ENCODE measurements at places on chromosomes 4 and X.

- no peak overlapping the region for H3K27ac ChIP-seq
- H3K36me3 ChIP-seq = no peaks in the 10 kb centered on the region
- no peak overlapping the region for H3K4me3 ChIP-seq
Observed at GRCh38 chrX:17475449-17476217, 100.6 kb downstream of the NHS start.

DNA sequence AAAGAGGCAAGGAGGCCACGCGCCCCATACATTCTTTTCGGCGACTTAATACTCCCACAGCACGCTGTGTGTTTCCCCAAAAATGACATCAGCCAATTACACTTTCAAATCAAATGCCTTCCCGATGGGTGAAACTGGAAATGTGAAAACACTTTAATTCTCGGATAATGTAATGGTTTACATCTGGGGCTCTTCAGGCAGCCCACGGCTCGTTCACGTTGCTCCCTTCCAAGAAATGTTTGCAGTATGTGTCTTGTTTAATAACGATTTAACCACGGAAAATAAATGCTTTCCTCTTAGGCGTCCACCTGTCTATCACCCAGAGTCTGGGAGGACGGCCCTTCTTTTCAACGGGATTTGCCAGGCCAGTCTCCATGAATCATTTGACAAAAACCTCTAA is 272.5 kb downstream of the SHOX start:
- no peaks in the 10 kb centered on the region for H3K27me3 ChIP-seq
- H3K4me1 ChIP-seq = no peaks in the 10 kb centered on the region
- DNase-seq = no peak
- no peak overlapping the region for H3K27ac ChIP-seq
- H3K36me3 ChIP-seq = no peaks in the 10 kb centered on the region
- H3K4me3 ChIP-seq = no peak overlapping the region

GRCh38 chrX:151359341-151359740 is 37.7 kb upstream of the VMA21 start:
- H3K4me3 ChIP-seq = no peak overlapping the region
- H3K4me1 ChIP-seq = no peaks in the 10 kb centered on the region
- H3K27ac ChIP-seq = no peak overlapping the region
- no peaks in the 10 kb centered on the region for H3K27me3 ChIP-seq

- DNase-seq = no peak
- H3K27me3 ChIP-seq = no peaks in the 10 kb centered on the region
- no peaks in the 10 kb centered on the region for H3K4me1 ChIP-seq
- no peak overlapping the region for H3K27ac ChIP-seq
Observed at GRCh38 chr4:152479428-152480026, 56.4 kb downstream of the FBXW7 start.

GRCh38 chr4:100034023-100034664 is 84.1 kb upstream of the H2AZ1 start:
- H3K36me3 ChIP-seq = no peaks in the 10 kb centered on the region
- no peak for DNase-seq
- no peak overlapping the region for H3K27ac ChIP-seq
- H3K4me3 ChIP-seq = no peak overlapping the region
- no peaks in the 10 kb centered on the region for H3K4me1 ChIP-seq
- no peaks in the 10 kb centered on the region for H3K27me3 ChIP-seq

DNA sequence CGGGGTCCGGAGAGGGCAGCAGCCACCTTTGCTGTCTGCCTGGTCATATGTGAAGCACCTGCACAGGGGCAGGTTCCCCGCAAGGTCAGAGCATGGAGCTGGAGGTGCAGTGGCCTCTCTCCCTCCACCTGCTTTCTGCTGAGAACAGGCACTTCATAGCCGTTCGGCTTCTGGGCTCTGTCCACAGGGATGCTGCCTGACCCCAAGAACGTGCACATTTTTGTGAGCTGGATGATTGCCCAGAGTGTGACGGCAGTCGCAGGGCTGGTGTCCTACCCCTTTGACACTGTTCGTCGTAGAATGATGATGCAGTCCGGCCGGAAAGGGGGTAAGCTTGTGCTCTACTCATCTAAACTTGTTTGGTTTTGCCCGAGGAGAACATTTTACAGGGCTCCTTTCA is 2.5 kb downstream of the SLC25A4 start:
- H3K36me3 ChIP-seq = no peaks in the 10 kb centered on the region
- H3K4me3 ChIP-seq = no peak overlapping the region
- H3K27ac ChIP-seq = no peak overlapping the region
- no peaks in the 10 kb centered on the region for H3K27me3 ChIP-seq

- H3K27ac ChIP-seq = no peak overlapping the region
- H3K27me3 ChIP-seq = no peaks in the 10 kb centered on the region
- no peaks in the 10 kb centered on the region for H3K4me1 ChIP-seq
- H3K36me3 ChIP-seq = no peaks in the 10 kb centered on the region
- DNase-seq = no peak
Observed at GRCh38 chrX:105753411-105753810, 68.9 kb upstream of the NRK start.

DNA sequence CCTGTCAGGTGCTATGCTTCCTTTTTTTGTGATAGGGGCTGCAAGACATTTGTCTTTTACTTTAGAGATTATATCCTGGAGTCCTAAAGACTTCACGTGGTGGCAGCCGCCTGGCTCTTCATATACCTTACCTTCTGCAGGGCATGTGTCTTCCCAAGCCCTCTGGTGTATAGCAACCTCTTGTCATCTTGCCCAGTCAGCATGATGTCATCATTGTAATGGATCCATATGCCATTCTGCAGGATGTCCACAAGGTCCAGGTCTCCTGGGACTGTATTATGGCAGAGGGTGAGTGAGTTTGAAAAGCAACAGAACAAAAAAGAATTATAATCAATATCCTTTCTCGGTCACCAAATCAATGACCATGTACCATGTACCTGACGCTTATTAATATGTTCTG is 82.2 kb upstream of the SCOC start:
- H3K4me1 ChIP-seq = no peaks in the 10 kb centered on the region
- no peak for DNase-seq

GRCh38 chrX:123990602-123991001 is 29.1 kb downstream of the STAG2 start:
- peak overlapping the region; percentile 2 for H3K27ac ChIP-seq
- no peaks in the 10 kb centered on the region for H3K4me1 ChIP-seq
- no peak overlapping the region for H3K4me3 ChIP-seq
- no peaks in the 10 kb centered on the region for H3K27me3 ChIP-seq
- no peak for DNase-seq

DNA sequence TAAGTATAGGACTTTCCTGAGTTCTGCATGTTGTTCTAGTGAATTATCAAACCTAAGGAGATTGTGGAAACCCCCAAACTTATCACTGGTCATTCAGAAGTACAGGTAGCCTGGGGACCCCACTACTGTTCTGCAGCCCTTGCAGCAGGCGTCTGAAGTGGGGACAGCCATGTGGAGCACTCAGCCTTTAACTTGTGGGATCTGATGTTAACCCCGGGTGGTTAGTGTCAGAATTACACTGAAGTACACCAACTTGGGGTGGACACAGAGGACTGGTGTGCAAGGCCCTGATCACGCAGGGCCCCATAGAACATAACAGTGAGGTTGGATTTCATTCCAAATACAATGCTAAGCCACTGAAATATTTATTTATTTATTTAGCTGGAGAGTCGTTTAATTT is 103.7 kb downstream of the SCD5 start:
- H3K4me1 ChIP-seq = no peaks in the 10 kb centered on the region
- DNase-seq = no peak
- H3K36me3 ChIP-seq = no peaks in the 10 kb centered on the region
- H3K27ac ChIP-seq = no peak overlapping the region
- H3K4me3 ChIP-seq = no peak overlapping the region

DNA sequence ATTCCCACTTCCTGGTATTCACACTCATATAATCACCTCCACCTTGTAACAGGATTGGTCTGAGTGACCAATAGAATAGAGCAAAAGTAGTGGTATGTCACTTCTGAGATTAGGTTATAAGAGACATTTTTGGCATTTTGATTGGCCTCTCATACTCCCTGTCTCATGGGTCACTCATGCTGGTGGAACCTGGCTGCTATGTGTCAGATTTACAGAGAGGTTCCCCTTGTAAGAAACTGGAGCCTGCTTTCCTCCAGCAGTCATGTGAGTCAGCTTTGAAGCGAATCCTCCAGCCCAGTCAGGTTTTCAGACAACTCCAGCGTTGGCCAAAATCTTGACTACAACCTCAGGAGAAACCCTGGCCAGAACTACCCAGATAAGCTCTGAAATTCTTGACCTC is 2.6 kb upstream of the OTUD4 start:
- no peak overlapping the region for H3K27ac ChIP-seq
- H3K4me3 ChIP-seq = no peak overlapping the region
- H3K4me1 ChIP-seq = no peaks in the 10 kb centered on the region
- H3K27me3 ChIP-seq = no peaks in the 10 kb centered on the region
- DNase-seq = no peak

DNA sequence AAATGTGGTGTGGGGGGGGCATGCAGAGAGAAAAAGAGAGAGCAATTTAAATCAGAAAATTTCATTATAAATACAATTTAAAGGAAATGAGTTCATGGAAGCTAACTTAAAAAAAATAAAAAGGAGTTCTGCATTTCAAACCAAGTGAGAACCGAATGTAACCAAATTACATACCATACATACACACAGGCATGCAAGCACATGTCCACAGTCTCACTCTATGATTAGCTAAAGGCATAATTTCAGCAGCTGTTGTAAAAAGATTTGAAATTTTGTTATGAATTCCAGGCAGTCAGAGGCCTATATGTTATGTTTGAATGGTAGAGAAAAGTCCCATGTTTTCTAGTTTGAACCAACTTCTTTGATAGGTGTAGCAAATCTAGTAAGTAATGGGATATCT is 611.6 kb upstream of the ADGRL3 start:
- no peak for DNase-seq
- H3K4me1 ChIP-seq = no peaks in the 10 kb centered on the region
- no peak overlapping the region for H3K4me3 ChIP-seq
- no peaks in the 10 kb centered on the region for H3K27me3 ChIP-seq

DNA sequence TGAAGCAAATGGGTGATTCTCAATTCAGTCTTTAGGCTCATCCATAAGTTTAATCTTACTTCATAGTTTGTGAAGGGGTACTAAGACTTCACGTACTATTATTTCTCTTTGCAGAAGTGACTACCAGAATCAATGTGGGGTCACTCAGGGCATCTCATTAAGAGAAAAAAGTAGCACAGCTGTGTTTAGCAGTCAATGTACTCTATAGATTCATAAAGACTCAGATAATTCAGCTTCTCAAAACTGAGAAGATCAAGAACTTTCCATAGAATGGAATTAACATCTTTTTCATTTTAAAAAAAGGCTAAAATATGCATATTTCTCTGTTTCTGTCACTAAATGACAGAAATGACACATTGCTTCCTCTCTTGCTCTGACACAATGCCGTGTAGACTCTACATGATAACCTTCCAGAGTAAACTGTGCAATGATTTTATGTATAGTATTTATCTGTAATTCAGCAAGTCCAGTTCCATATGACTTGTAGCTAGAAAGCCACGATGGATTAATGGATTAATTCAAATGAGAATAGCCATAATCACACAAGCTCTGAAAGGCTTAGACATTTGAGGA is 20.3 kb upstream of the LSM6 start:
- H3K4me3 ChIP-seq = no peak overlapping the region
- H3K27ac ChIP-seq = no peak overlapping the region
- no peaks in the 10 kb centered on the region for H3K27me3 ChIP-seq

DNA sequence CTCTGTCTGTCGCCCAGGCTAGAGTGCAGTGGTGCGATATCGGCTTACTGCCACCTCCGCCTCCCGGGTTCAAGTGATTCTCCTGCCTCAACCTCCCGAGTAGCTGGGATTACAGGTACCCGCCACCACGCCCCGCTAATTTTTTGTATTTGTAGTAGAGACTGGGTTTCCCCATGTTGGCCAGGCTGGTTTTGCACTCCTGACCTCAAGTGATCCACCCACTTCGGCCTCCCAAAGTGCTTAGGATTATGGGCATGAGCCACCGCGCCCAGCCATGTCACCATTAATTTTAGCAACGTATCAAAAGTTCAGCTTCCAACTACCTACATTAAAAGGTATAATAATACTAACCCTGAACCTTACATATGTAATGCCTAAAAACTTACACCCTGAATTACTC is 940 bp upstream of the UTP3 start:
- H3K27me3 ChIP-seq = no peaks in the 10 kb centered on the region
- DNase-seq = no peak
- peak overlapping the region; percentile 92 for H3K4me3 ChIP-seq
- no peaks in the 10 kb centered on the region for H3K4me1 ChIP-seq

DNA sequence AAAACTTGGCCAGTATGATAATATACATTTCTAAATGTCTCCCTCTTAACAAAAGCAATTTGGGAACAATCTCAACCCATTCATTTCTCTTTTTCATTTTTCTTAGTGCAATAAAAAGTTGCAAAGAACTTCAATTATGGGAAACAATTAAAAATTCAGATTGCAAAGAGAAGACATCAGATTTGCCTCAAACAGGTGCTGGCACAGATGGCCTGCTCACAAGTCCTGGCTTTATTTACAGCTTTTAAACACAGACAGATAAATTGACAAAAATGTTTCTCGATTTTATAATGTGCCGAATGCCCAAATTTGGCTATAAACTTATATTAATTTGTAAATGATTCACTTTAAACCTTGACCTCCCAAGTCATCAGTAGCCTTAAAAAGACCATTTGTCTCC is 28.7 kb downstream of the SLC4A4 start:
- H3K27me3 ChIP-seq = no peaks in the 10 kb centered on the region
- H3K4me1 ChIP-seq = no peaks in the 10 kb centered on the region
- no peak for DNase-seq

GRCh38 chr4:116118221-116118620 is 967.2 kb downstream of the TRAM1L1 start:
- H3K4me3 ChIP-seq = no peak overlapping the region
- no peak for DNase-seq
- no peaks in the 10 kb centered on the region for H3K27me3 ChIP-seq
- H3K4me1 ChIP-seq = no peaks in the 10 kb centered on the region
- H3K27ac ChIP-seq = no peak overlapping the region

DNA sequence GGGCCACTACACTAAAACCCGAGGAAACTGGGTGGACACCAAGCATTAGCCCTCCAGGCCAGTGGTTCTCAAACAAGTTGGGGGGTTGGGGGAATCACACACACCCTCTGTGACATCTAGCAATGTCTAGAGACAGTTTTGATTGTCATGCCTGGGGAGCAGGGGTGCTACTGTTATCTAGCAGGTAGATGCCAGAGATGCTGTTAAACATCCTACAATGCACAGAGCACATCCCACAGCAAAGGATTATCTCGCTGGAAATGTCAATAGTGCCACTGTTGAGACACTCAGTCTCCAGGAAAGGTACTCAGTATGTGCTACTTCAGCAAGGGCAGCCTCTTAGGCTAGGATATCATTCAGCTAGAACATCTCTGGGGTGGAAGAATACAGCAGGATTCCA is 1.3 kb downstream of the SMC1A start:
- no peak overlapping the region for H3K27ac ChIP-seq
- DNase-seq = no peak
- no peak overlapping the region for H3K4me3 ChIP-seq
- H3K27me3 ChIP-seq = no peaks in the 10 kb centered on the region

DNA sequence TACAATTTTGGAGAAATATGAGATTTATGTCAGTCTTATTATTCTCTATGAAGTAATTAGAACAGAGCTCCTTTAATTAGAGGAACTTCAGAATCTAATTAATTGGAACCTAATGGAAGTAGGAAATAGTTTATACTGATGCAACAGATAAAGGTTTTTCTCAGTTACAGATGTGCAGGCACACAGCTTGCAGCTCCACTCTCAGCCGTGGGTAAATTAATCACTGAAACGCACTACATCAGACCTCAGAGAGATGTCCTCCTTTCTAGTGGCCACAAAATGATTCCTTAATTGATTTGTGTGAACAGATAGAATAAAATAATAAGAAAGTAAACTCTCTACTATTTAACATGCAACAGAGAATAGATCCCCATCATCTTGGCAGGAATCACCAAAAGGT is 21.5 kb upstream of the NPY2R start:
- no peaks in the 10 kb centered on the region for H3K4me1 ChIP-seq
- DNase-seq = no peak
- no peaks in the 10 kb centered on the region for H3K27me3 ChIP-seq

Measured in breast epithelium (tissue), 4 donors.